Esophagus mucosa (tissue), 1 donor: ENCODE measurements at places on chromosomes 13 and 19.

DNA sequence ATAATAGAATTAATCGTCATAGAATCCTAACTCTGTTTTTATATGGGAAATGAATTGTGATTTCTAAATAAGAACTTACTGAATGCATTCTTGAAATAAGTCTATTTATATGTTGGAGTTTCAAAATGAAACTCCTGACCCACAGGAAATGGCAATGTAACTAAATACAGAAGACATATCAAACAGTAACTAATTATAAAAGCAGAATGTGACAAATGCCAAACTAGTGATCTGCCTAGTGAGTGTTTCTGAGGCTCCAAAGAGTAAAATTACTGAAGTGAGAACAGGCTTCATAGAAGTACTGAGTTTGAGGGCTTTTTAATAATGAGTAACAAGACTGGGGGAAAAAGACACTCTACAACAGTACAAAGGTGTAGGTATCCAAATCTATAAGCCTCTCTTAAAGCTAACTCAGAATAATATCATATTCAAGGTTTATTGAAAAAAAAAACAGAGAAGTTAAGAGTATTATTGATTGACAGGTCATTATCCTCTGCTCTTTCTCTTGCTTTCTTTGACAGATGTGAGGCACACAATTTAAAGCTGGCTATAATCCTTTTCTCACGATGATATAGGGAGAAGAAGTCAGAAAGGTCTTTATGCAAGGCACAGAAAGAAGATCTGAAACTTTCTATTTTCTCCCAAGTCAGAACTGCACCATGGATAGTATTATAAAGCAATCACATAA, 17.4 kb upstream of the ATXN8OS start:
- no peak for ATAC-seq

DNA sequence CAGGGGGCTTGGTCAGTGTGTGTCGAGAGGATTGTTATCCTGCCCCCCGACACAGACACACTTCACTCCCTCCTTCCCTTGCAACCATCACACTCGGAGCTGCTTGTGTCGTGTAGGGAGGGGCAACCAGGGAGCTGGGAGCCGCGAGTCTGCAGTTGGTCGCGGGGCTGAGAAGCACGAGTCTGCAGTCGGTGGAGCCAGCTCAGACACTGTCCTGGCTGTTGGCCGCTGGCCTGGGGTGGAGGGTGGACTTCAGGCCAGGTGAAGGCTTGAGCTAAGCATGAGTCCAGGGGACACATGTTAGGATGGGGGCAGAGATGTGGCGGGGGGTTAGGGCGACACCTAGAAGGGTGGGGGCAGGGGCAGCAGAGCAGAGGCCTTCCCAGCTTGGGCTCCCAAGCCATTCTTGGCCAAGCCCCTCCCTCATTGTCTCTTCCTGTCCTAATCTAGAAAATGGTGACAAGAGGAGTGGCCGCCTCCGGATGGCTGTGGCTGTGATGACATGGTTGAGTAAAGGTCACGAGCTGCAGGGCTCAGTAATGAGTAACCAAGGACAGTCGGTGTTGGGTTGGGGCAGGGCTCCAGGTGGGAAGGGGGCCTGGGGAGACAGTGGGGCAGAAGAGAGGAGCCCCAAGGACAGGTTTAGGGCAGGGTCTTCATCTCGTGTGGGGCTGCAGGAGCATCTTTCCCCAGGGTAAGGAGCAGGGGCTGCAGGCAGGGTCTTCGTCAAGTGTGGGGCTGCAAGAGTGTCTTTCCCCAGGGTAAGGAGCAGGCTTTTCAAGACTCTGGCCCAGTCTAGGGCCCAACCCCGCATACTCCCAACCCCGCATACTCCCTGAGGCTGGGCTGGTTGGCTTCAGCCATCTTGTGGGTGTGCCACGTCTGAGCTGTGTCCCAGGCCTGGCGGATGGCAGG, 8.6 kb downstream of the PPP5C start:
- ATAC-seq = peak; percentile 17

- ATAC-seq = peak; percentile 32
Measured at GRCh38 chr13:23701636-23702035, 131.4 kb downstream of the TNFRSF19 start.

DNA sequence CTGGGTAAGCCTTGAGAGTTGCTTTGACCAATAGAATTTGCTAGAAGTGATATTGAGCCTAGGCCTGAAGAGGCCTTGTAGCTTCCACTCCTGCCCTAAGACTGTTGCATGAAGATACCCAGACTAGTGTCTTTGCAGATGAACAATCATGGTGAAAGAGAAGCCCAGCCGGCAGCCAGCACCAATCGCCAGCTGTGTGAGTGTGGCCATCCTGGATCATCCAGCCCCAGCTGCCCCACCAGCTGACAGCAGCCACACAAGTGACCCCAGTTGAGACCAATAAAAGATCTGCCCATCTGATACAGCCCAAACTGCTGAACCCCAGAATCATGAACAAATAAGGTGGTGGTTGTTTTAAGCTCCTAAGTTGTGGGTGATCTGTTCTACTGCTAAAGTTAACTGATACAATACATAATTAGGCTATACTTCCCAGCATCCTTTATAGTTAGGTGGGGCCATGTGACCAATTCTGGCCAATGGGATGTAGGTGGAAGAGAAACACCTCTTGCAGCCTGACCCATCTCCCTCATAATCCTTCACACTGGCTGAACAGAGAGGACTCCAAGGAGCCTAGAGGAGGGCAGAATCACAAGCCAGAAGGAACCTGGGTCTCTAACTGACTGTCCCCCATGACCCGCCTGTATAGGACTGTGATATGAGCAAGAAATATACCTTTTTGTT, 9.4 kb upstream of the ZNF428 start:
- no peak for ATAC-seq

DNA sequence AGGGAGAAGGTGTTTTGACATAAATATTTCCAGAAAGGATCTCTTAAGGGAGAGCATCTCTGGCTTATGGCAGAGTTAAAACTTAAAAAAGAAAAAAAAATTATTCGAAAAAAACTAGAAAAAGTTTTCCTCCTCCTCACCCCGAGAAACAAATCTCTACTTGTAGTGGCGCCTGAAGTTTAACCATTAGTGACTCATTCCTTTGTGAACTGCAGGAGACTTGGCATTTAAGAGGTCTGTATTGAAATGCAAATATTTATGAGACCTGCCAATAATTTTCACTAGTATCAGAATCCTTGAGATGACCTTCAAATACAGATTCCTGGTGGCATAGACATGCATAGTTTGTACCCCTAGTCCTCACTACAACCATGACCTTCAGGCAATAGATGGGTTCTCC, 64.9 kb upstream of the MED4 start:
- peak; percentile 15 for ATAC-seq
